SW480 (cell line): ENCODE measurements at places on chromosomes 6 and 20.

DNA sequence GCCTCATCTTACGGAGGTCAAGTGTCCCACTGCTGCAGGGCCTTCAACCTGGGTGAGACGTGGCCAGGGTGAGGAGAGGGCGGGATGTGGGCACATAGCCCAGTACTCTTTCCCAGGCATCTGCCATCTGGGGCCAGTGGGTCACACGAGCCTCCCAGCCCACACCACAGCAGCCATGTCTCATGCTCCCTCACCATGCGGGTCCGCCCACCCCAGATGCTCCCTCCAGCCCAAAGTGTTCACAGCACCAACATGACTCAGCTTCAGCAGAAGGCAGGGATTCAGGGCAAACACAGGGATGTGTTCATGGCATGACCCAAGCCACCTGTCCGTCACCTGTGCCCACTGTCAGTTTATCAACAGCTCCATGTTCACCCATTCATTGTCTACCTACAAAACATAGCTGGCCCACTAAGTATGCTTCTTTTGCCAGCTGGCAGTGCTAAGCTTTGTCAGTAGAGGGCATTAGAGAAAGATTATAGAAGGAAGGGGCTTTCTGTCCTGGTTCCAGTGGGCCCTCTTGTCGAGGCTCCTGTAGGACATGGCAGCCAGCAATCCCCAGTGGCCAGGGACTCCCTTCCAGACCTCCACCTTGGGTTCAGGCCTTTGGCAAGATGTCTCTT, 109.2 kb downstream of the FOXF2 start:
- DNase-seq, result no peak

- no peak for DNase-seq
Observed at GRCh38 chr6:109461733-109462526, 6.4 kb upstream of the MICAL1 start.

DNA sequence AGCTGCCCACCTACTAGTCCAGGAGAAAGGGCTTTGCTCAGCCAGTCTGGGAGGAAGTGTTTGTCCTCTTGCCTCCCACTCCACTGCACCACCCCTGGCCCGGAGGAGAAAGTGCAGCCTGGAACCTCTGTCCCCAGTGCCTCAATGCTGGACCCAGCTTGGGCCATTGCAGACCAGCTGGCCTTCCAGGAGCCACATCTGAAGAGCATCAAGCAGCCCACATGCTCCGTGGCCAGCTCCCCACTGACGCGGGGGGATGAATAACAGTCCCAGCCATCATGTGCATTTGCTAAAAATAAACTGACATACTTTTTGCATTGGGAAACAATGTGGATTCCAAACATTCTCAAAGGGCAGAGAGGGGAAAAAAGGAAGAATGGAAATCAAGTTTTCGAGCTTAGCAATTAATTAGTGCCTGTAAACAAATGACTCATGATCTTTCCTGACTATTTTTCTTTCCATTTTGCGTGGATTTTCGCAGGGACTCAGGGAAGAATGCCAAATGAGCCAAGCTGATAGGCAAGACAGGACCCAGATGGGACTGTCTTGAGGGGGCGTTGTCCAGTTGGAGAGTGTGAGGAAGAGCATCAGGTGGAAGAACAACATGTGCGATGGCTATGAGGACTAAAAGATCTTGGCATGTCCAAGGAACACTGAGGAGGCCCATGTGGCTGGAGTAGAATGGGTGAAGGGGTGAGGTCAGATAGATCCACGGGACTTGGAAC, 34.1 kb downstream of the CEBPB start:
- peak; percentile 36 for DNase-seq

GRCh38 chr6:35415065-35415891, 36.9 kb upstream of the FANCE start:
- DNase-seq, result peak; percentile 27

- no peak for DNase-seq
Observed at GRCh38 chr6:20352346-20352745, 49.3 kb upstream of the E2F3 start.

GRCh38 chr6:20946022-20946421, 411.8 kb downstream of the CDKAL1 start:
- peak; percentile 6 for DNase-seq

GRCh38 chr6:150914372-150914771, 48.9 kb downstream of the MTHFD1L start:
- DNase-seq, result no peak

DNA sequence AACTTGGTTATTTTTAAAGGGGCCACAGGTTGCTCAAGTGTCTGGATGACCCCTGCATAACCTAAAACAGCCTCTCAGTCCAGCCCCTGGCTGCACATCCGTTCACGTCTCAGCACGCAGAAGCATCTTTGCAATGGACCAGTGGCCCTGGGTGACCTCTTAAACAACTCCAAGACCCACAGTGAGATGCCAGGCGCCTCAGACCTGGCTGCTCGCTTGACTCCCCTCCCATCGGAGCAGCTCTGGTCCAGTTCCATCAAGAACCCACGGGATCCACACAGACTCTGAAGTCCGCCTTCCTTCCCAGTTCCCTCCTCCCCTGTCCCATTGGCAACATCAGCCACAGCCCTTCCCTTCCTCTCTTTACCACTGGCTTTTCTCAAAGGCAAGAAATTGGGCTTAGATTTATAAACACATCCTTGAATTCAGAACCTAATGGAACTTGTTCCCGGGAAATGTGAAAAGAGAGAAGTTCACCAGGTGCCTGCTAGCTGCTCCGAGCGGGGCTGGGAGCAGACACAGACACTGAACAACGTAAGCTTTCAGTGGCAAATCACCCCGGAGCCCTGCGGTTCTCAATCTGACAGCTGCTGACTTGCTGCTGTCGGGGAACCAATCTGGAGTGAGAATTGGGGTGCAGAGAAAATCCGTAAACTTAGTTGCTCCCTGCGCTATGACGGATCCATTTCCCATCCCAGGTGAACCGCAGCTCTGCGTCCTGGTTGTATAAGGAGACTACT, 39.6 kb upstream of the MPC1 start:
- DNase-seq, result no peak

GRCh38 chr6:113451049-113451448, 406.1 kb upstream of the MARCKS start:
- DNase-seq, result no peak

GRCh38 chr6:11469684-11470083, 67.9 kb upstream of the TMEM170B start:
- DNase-seq, result no peak

DNA sequence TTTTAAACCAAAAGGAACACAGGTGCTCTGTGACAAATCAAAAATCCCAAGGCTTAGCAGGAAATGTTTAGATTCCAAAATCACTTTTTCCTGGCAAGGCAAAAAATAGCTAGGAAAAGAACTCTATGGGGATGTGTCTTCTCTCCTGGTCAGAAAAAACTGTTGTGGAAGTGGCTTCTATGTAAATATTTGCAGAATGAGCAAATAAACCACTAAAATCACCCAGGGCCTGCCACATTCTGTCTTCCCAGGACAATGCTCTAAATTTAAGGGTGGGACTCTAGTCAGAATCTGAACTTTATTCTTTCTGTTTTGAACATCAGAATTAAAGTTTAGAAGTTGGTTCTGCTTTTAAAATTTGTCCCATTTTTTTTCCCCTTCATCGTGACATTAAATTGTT, 29.3 kb downstream of the GCM1 start:
- DNase-seq, result peak; percentile 21

DNA sequence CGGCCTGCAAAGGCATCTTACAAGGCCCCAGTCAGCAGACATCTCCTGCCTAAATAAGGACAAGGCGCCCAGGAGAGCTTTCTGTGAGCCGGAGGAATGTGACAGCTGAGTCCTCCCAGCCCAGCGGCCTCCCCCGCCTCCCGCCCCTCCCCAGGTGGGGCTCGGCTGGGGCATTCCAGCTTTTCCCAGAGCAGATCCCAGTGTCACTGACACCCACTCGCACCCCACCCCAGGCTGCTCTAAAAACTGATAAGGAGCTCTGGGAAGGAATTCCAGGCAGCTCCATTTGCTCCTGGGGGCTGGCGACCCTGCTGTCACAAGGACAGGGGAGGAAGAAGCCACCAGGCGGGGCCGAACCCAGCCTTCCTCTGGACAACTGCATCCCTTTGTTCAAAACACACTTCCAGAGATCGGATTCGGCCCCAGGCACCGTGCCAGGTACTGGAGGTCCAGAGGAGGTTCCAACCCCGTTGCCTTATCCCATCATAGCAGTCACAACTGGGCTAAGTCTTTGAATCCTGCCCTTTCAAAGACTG, 49.7 kb downstream of the JPH2 start:
- peak; percentile 73 for DNase-seq

- no peak for DNase-seq
Observed at GRCh38 chr6:143233554-143234285, 173.0 kb downstream of the AIG1 start.

GRCh38 chr6:135018052-135018451, 36.6 kb downstream of the HBS1L start:
- DNase-seq, result no peak
